ENCODE measurements at places on chromosomes 7 and 10.

DNA sequence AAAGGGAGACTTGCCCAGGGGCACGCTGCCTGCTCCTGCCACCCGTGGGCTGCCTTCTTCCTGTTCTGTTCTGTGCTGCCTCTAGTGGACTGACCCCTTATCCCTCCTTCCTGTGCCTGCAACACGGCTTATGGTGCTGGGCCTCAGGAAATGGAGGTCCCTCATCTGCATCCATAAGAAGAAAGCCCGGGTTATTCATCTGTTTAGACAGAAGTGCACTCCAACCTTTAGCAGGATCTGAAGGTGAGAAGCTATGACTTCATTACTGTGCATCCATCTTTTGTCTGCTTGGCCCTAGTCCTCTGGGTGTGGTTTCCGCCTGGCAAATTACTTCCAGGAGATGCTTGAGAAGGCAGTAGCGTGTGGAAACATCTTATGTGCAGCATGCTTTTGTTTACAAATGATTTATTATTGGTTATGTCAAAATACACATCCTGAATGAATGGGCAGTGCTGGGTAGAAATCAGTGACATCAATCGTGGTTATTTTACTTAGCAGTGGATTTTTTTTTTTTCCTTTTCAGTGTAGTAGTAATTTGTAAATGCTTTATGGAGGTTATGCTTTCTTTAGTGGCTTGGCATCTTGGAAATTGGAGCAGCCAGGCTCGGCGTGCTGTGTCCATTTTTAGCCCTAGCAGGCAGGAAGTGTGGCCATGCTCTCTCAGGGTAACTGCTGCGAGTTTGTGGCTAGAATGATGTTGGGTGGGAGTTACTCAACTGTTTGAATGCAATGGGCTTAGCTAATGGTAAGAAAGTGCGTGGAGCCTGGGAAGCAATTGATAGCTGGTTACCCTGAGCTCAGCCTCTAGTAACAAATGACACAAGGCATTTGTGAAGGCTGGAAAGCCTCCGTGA lies 12.7 kb downstream of the PTPRE start:
- DNase-seq: no peak

- DNase-seq: no peak
Measured at GRCh38 chr10:124236816-124237215, 143.4 kb upstream of the CHST15 start.

DNA sequence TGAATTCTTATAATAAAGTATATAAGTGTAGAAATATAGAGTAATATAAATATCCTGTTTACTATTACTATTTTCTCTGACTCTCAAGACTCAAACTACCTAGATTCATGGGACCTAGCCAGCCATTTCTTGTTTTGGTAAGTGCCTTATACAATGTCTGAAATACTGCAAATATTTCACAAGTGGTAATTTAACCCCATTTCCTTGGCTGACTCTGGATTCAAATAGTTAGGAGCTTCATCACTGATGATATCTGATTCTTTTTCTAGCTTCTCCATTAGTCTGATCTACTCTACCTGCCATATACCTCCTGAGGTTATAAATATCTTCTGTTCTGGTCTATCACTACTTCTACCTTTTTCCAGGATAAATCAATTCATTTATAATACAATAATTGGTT lies 6.4 kb upstream of the RALA start:
- no peak for DNase-seq

GRCh38 chr7:129615018-129615417 lies 3.5 kb downstream of the NRF1 start:
- no peak for DNase-seq

- peak; percentile 42 for DNase-seq
Measured at GRCh38 chr10:110209454-110209925, 2.1 kb downstream of the MXI1 start.

- no peak for DNase-seq
Measured at GRCh38 chr10:32350811-32351350, 3.9 kb upstream of the EPC1 start.

DNA sequence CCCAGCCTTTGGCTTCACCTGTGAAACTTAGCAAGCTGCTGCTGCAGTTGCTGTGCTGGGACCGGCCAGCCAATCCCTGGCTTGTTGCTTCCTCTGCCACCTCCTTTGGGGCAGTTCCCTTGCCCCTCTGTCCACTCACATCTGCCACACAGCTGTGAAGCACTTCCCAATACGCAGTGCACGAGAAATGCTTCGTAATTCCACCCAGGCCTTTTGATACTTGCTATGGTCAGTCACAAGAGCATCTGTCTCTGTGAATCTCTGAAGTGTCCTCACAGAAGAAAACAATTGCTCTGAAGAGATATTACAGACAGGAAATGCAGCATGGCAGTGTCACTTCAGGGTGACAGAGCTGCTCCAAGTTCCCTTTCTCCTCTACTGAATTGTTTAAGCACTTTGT lies 208.5 kb downstream of the PTEN start:
- DNase-seq: no peak

- no peak for DNase-seq
Measured at GRCh38 chr7:124459101-124460055, 306.2 kb downstream of the GPR37 start.

DNA sequence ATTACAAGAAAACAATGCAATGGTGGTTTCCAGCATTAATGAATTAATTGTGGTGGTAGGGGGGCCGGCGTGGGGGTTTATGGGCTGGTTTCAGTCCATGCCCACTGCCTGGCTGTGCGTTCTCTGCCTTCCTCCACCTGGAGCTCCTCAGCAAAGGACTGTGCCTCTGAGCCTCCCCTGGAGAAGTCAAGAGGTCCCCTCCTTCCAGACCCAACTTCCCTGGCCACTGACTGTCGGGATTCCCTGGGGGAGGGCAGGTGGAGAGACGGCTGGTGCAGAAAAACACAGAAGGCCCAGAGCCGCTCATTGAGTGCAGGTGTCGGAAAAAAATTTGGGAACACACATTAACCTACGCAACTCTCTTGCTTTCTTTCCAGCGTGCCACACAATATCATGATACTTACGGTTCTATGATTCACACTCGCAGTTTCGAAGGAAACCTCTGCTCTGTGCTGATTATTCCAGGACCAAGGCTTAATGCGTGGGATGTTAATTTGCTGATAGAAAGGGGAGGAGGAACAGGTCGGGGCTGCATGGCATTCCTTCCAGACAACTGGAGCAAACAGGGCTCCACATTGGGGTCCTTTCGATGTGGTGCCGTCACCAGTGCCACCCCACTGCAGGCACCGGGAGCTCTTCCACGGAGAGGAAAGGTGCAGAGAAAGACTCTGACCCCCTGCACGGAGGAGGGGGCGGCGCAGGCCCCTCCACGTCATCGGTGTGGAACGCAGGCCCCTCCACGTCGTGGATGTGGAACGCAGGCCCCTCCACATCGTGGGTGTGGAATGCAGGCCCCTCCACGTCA lies 506.7 kb downstream of the DNAJB6 start:
- no peak for DNase-seq

GRCh38 chr7:100510437-100511239 lies 26.9 kb downstream of the NYAP1 start:
- DNase-seq: no peak

GRCh38 chr10:122145113-122145512 lies 126.0 kb upstream of the BTBD16 start:
- DNase-seq: no peak

DNA sequence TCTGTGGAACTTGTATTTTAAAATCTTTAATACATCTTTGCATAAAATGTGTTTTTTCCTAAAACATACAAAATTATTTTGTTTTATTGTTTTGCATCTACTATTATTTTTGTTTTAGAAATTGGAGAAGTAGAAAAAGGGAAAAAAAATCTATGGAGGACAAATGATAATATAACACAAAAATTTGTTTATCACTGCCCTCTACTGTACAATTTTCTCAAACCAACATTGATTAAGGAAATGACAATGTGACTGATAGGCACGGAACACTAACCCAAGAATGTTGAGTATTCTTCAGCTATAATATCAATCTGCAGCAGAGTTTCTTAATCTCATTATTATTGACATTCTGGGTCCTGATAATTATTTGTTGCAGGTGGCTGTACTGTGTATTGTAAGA lies 9.5 kb upstream of the ING3 start:
- no peak for DNase-seq

- DNase-seq: no peak
Measured at GRCh38 chr7:157740251-157740798, 403.5 kb downstream of the DNAJB6 start.

DNA sequence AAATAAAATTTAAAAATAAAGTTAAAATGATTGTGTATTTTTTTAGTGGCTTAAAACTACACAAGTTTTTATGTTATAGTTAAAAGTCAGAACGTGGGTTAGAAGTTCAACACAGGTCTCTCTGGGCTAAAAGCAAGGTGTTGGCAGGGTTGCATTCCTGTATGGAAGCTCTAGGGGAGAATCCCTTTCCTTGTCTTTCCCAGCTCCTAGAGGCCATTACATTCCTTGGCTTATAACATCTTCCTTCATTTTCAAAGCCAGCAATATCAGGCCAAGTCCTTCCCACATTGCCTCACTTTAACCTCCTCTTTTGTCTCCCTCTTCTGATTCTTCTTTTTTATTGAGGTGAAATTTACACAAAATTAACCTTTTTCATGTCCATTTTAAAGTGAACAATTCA lies 52.4 kb upstream of the EEPD1 start:
- no peak for DNase-seq

DNA sequence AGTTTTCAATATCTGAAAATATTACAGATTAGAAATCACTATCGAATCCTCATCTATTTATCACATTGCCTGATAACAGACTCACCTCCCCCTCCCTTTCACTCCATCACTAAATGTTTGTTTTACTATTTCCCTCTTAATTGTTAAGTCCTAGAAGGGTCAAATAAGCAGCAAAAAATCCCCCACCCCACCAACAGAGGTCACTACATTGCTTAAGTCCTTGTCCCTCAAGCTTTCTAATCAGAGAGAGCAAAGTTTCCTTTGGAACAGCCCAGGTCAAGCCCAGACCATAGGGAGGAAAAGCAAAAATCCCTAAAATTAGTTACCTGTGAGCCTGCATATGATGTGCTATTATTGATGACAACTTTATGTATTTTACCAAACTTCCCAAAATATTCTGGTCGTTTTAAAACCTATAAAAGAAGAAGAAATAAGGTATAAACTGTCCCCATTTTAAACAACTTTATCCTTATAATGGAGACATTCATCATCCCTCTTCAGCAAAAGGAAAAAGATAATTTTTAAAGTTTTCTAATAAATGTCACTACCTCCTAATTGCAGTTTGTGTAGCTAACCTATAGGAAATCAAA lies 95.0 kb downstream of the CNOT4 start:
- peak; percentile 55 for DNase-seq

GRCh38 chr7:45689797-45690761 lies 115.9 kb downstream of the ADCY1 start:
- no peak for DNase-seq

DNA sequence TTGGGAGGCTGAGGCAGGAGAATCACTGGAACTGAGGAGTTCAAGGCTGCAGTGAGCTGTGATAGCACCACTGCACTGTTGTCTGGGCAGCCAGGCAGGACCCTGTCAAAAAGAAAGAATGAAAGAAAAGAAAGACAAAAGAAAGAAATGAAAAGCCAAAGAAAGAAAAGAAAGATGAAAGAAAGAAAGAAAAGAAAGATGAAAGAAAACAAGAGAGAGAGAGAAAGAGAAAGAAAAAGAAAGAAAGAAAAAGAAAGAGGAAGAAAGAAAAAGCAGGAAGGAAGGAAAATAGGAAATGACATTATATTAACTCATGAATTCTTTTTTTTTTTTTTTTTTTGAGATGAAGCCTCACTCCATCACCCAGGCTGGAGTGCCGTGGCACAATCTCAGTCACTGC lies 32.4 kb upstream of the SPDYE3 start:
- DNase-seq: no peak

- no peak for DNase-seq
Measured at GRCh38 chr10:36670621-36671402, 454.6 kb upstream of the ANKRD30A start.

- no peak for DNase-seq
Measured at GRCh38 chr7:29516491-29516890, 47.1 kb upstream of the PRR15 start.

DNA sequence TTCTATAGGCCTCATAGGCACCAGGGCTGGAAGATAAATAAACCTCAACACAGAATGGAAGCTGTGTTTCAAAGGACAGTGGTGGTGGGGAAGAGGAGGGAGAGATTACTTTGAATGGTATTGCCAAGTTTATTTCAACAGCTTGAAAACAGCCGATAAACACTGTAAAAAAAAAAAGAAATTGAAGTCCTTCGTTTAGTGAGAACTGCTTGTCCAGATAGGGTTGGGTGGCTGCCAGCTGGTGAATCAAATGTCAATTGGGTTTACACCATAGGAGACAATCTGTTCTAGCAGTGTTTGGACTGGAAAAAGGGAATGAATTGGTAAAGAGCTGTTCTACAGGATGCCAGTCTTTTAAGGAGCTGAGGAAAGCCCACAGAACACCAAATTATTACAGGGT lies 254.8 kb downstream of the PHF14 start:
- DNase-seq: no peak

DNA sequence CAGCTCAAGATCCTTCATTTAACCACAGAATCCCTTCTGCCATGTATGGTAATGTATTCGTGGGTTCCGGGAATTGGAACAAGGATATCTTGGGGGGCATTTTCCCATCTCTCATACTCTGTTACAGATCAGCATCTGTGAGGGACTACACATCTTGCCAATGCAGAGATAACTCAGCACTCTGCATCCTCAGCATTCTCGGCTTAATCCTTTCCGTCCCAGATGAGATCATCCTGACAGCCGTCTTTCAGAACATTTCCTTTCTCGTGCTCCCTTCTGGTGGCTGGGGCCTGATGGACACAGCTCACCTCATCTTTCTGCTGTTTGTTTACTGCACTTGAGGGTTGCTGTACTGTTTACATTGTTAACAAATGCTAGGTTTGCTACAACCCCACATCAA lies 25.3 kb downstream of the FKBP6 start:
- DNase-seq: no peak

DNA sequence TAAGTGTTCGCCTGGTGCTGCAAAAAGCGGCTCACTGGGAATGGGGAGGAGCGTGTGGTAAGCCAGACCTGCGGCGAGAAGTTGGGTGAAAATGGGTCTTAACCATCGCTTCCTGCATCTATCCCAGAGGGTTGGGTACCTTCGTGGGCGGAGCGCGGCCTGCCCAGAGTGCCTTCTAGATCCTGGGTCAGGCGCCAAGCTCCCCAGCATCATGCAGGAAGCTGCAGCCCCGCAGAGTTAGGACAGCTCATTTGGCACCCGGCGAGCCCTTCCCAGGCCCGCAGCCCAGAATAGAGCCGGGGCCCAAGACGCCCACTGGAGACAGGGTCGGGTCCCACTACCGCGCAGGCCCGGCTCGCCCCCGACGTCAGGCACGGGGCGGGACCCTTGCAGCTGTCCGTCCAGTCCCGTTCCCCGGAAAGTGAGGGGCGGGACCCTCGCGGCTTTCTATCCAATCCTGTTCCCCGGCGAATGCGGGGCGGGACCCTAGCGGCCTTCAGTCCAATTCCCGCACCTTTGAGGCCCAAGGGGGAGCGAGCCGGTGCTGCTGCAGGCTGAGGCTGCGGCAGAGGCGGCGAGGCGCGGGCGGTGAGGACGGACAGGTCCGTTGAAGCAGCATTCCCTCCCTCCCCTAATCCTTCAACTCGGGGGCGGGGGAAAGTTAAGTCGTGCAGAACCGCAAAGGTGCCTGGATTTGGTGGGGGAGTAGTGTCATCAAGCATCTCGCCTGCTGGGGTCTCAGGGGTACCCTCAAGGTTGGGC lies at the start of gene CROT:
Gene CROT (plus strand): TSS at position 499 of the 762 bp plus-strand sequence. CDS start 3,405 bp downstream, outside the sequence.
- peak; percentile 93 for DNase-seq

- peak; percentile 16 for DNase-seq
Measured at GRCh38 chr7:104328296-104328969, at the start of gene LHFPL3. Gene LHFPL3, plus strand, starts transcription at chr7:104328603.
